ENCODE measurements at places on chromosomes 6 and 20. TPM values are rescaled to one million over a fixed set of nuclear protein-coding genes. Genes with fewer than 3 reads are reported as not detected.

The C6orf163 gene
- 2.6 TPM for total RNA-seq

The TNF gene
- total RNA-seq, result not detected

The RBM24 gene
- total RNA-seq, result not detected

The CCN6 gene
- total RNA-seq, result not detected

The EYA4 gene
- not detected for total RNA-seq

The MAP3K7 gene
- total RNA-seq, result 32.6 TPM

Measured in MCF 10A (cell line).